ENCODE measurements at places on chromosomes 1 and 21.

- DNase-seq = no peak
These were observed 76.0 kb downstream of the STUM start for GRCh38 chr1:226624526-226624925.

DNA sequence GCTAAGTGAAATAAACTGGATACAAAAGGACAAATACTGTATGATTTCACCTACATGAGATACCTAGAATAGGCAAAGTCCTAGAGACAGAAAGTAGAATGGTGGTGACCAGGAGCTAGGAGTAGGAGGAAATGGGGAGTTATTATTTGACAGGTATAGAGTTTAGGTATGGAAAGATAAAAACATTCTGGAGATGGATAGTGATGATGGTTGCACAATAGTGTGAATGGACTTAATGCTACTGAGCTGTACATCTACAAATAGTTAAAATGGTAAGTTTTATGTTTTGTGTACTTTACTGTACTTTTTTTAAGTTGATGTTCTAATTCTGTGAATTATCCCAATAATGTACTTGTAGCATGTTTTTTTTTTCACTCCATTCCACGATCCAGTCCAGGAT lies 59.5 kb upstream of the RALGPS2 start:
- DNase-seq = no peak

DNA sequence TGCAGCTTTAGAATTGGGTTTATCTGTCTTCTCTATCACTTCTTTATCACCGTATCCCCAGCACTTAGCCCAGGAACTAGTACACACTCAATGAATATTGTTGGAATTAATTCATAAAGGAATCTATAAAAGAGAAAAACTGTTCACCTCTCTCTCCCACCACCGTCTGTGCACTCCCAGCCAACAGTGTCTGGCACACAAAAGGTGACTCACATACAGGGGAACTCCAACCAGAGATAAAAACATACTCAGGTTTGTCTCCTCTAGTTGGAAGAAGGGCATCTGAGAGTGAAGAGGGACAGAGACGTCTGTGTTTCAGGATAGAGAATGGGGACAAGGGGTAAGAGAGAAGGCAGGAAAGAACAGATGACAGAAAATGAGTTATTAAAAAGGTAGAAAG lies 10.0 kb downstream of the ITLN1 start:
- DNase-seq = no peak

- no peak for DNase-seq
These were observed 15.1 kb downstream of the PRMT2 start for GRCh38 chr21:46650476-46651098.

DNA sequence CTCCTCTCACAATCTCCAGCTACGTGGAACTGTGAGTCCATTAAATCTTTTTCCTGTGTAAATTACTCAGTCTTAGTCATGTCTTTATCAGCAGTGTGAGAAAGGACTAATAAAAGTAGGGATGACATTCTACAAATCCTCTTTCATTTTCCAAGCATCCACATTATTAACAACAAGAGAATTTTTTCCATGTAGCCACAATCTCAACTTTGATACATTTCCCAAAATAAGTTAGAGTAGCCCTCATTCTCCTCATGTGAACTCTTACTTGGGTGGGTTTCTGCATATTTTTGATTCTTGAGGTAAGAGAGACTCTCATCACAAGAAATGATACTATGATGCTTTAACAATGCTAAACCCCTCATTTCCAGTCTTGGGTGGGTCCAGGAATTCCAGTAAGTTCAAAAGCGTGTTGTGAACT lies 52.8 kb downstream of the TNFSF18 start:
- DNase-seq = no peak

- no peak for DNase-seq
These were observed 360 bp downstream of the GJC2 start for GRCh38 chr1:228150120-228150460.

- peak; percentile 16 for DNase-seq
These were observed 67.8 kb downstream of the RNF220 start for GRCh38 chr1:44472620-44473525.

DNA sequence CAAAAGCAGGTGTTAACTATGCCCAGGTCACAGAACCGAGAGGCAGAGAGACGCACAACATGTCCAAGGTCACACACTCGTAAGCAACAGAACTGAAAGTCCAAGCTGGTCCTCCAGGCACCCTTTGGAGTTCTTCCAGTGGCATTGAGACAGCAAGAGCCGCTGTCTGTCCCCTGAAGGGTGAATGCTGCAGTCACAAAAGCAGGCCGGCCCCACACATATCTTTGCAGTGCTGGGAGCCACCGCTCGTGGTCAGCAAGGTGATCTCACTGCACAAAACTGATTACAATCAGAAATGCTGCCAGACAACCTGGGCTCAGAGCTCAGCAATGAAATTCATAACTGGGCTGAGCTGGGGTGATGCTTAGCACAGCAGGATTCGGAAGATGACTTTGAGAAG lies 47.4 kb upstream of the RAB4A start:
- DNase-seq = peak; percentile 65

- no peak for DNase-seq
These were observed 36.1 kb upstream of the PLPPR4 start for GRCh38 chr1:99228153-99228552.

GRCh38 chr1:224647449-224647848 lies 31.3 kb downstream of the CNIH3 start:
- no peak for DNase-seq

- DNase-seq = no peak
These were observed 331.8 kb downstream of the NEGR1 start for GRCh38 chr1:71950579-71950978.

- DNase-seq = no peak
These were observed 90.0 kb upstream of the NFASC start for GRCh38 chr1:204780630-204781029.

DNA sequence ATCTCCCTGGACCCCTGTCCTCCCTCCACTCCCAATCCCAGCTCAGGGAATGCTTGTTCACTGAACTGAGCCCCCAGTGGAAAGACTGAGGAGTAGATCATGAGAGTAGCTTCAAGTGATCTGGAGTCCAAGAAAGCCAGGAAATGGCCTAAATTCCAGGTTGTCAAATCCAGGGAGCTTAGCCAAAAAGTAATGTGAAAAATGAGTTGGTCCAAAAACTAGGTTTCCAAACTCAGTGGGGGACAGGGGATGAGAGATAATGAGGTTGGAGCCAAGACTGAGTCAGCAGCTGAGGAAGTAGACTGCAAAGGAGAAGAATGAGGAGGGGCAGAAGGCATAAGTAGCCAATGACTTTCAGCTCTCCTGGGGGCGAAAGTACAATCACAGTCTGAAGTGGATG lies 284.1 kb upstream of the BEND5 start:
- no peak for DNase-seq

DNA sequence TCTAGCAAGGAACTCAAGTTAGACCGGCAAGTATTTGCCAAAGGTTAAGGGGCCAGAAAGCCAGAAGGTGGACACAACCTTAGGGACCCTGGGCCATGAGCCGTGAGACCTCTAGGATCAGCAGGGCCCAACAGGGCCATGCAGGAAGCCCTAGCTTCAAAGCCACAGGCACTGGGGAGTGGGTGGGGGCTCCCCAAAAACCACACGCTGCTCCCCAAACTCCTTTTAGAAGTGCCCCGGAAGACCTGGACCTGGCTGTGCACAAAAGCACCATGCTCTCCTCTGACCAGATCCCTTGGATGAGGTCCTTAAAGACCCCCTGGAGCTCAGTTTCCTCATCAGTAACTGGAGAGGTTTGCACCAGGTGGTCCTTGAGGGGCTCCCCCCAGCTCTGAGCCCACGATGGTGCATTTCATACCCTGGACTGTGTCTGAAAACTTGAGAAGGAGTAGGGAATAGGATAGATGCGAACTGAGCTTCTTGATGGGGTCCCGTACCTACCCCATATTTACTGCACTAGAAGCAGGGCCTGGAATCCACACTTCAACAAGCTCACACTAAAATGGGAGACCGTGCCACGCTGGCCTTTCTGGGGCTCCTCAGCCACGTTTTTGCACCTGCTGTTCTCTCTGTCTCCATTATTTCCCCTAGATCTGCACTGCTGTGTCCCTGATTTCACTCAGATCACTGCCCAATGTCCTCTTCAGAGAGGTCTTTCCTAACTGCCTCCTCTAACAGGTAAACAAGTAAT lies 40.6 kb upstream of the LBR start:
- DNase-seq = no peak

DNA sequence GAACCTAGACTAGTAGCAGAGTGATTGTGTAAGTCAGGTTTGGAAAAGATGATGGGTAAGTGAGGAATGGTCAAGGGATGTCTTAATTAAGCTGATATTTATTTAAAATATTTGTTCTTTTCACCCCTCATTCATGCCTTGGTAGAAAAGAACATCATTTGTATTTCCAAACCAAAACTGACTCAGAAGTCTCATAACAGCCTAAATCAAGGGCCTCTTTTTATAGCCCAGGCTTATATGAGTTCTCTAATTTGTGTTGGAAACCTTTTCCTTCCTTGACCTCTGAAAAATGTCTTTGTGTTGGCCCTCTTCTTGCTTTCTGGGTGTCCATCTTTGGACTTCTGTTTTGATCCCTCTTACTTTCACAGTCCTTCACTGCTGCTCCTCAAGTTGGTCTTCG lies 1428.2 kb downstream of the MRPL39 start:
- DNase-seq = no peak

DNA sequence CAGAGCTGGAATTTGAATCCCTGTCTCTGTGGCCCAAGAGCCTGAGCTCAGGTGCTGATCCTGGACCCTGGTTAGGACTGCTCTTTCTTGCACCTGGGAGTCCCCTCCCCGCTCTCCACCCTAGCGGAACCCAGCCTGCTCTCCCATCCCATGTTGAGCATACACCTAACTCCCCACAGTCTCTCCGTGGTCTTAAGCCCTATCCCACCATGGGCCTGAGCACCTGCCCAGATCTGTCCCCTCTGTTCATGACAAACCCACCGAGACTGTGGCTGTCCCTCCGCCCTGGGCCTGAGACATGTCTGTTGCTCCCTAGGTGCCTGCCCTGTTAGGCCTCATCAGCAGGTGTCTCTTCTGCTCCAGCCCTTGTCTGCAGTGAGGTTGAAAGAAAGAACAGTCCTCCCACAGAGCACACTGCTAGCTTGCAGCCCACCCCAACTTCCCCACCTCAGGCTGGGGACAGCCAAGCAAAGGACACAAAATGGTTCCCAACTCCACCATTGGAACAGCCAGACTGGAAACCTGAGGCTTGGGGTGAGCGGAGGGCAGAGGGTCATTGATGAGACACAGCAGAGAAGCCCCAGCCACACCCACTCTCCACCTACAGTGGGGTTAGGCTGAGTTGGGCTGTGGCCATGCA lies 118.5 kb downstream of the MATN1 start:
- no peak for DNase-seq

- DNase-seq = no peak
These were observed 25.6 kb downstream of the NFYC start for GRCh38 chr1:40717065-40717464.

GRCh38 chr1:84583648-84584047 lies 9.4 kb upstream of the CTBS start:
- no peak for DNase-seq

GRCh38 chr1:14027099-14027498 lies 327.1 kb downstream of the PRDM2 start:
- DNase-seq = no peak

GRCh38 chr1:115531631-115532264 lies 110.0 kb upstream of the VANGL1 start:
- peak; percentile 45 for DNase-seq

GRCh38 chr1:167373398-167373797 lies 144.9 kb downstream of the CD247 start:
- DNase-seq = peak; percentile 83

DNA sequence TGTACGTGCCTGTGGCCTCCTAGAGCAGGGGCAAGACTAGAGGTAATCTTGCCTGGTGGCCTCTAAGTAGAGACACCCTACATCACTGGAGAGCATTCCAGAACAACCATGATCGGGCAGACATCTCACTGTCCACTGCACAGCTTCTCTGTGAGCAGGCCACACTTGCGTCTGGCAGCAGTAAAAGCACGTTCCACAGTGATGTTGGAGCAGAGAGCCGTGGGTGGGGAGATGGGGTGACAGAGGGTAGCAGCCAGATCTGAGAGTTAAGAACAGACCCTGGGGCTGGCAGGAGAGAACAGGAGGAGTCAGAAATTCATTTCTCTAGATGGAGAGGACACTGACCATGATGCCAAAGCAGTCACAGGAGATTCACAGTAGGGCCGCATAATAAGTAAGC lies 293.0 kb downstream of the HHAT start:
- no peak for DNase-seq

- DNase-seq = no peak
These were observed 376.4 kb upstream of the KAZN start for GRCh38 chr1:14222086-14222485.

DNA sequence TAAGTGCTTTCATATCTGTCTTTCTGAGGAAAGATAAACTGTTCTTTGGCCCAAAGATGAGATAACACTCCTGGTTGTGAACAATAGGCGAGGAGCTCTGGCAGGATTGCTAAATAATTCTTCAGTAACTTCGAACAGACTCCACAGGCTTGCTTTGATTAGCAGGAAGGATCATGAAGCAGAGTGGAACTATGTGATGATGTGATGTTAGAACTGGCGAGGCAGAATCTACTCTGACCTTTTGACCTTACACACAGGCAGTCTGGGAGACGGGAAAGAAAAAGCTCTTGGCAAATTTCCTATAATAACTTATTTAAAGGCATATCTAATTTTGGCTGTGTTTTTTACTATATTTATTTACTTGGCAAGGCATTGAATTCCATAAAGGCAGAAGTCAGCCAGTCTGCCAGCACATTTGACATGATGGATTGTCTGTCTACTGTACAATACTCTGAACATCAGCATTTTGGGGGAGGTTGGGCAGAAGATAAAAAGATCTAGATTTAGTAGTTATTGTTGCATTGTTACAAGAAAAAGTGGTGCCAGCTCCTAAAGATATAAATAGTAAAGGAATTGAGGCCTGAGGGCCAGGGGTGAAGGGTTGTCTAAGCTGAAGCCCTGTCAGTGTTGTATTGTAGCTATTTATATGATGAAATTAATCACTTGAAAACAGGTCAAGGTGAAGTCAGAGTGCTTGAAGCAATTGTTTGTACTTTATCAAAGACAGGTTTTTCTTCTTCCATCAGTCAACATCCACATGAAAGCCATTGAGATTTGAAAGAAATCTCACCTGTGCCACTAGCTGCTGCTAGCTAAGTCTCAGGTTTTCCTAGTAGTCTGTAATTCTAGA lies 708.8 kb downstream of the LTN1 start:
- DNase-seq = peak; percentile 75

DNA sequence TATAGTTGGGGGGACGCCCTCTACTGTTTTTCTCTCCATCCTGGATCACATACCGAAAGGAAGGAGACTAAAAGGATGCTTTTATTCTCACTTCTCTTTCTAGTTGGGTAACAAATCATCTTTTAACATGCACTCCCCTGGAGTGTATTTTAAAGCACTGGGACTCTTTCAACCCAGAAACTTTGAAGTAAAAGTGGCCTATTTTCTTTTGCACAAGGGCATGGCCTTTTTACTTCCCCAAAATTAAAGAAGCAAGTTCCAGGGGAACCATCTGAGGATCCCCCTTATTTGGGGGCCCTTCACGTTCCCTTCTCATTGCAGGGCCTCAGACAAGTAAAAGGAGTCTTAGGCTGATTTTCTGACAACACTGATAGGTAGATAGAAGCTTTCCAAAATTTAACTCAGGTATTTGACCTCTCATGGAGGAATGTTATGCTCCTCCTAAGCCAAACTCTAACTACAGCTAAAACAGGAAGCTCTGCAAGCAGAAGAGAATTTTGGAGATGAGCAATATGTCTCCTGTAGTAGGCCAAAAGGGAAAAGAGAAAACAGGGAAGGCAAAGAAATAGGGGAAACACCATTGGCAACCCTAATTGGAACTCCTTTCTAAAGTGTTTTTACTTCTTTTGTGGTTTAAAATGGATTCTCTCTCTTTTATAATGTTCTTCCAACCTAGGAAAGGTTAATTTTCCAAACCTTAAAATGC lies 8.9 kb upstream of the CD46 start:
- DNase-seq = no peak

- peak; percentile 58 for DNase-seq
These were observed 10.6 kb downstream of the ACTL8 start for GRCh38 chr1:17765444-17766411.

Measured in stomach (tissue), 19 donors.